Astrocyte (in vitro differentiated cells and primary cell): ENCODE measurements at places on chromosomes 3 and 15. TPM values are rescaled to one million over a fixed set of nuclear protein-coding genes. Genes with fewer than 3 reads are reported as not detected.

Gene CFAP20DC
- 0.57 and 0.89 TPM in 2 replicates for total RNA-seq

Gene OXTR
- 2.2 and 3.0 TPM in 2 replicates for total RNA-seq

Gene GP5
- total RNA-seq, result 0.10 TPM in 1 of 2 replicates, not detected in the other

- no peak for DNase-seq
Observed at GRCh38 chr15:78192826-78193594, 41.4 kb downstream of the ACSBG1 start.

Gene PLOD2
- total RNA-seq, result 117 and 151 TPM in 2 replicates

DNA sequence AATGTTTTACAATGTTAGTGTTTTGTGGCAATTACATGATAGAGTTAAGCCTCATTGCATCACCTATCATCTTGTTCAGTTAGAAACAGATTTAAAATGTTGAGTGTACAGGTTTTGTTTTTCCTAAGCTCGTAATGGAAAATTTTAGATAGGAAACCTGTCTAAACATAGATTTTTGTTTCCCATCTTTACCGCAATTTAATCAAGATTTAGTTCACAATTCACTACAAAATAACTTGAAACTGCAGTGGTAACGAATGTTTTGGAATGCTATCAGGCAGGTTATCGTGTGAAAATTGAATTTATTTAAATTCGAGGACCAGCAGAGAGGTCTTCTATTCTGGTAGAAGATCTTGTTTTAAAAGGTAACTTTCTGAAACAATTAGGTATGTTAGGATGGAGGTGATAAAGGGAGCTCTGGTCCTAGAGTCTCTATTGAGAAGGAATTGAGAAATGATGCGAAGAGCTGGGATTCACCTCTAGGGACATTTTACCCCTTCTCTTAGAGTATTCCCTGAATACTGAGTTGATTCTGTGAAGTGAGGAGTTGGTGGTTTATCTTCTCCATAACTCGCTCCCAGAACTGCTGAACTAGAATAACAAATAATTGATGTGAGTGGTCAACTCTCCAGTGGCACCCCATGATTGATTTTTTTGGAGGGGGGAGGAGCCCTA, 1.4 kb downstream of the DOCK3 start:
- DNase-seq, result no peak

DNA sequence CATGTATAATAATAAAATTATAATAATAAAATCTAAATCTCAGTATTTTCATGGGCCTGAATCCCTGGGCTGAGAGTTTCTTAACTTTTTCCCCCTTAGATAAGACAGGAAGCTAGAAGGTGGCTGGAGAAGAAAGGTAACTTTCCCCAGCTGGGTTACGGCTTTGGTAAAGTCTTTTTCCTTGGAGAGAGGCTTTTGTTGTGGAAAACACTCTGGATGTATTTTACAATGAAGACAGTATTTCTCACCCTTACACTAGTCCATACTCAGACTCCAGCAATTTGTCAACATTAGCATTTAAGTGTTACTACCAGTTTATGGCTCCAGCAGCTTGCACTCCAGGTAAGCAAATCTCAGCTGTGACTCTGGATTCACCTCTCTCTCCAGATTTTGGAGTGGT, 34.9 kb downstream of the APH1B start:
- no peak for DNase-seq

GRCh38 chr3:57048052-57048671, 12.3 kb upstream of the SPATA12 start:
- peak; percentile 73 for DNase-seq

DNA sequence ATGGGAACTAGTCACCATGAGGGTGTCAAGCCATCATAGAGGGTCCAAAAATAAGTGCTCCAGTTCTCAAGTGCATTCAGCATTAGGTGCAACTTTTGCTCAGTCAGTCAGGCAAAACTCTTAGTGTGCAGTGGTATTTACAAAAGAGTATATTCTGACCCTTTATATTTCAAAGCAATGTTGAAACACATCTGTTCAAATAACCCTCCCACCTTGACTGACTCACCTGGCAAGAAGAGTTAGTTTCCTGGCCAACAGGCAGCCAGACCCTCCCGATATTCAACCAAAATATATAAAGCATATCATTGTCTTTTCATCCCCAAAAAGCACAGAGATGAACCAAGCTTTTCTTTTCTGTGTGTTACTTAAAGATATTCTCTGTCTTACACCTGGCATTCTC, 7.6 kb upstream of the COL8A1 start:
- DNase-seq, result no peak

Gene COLQ
- total RNA-seq, result 1.2 and 1.7 TPM in 2 replicates

- DNase-seq, result no peak
Observed at GRCh38 chr3:41525303-41526064, 326.2 kb downstream of the CTNNB1 start.

GRCh38 chr3:101509811-101510210, 3.2 kb downstream of the SENP7 start:
- DNase-seq, result no peak

- DNase-seq, result no peak
Observed at GRCh38 chr15:64355348-64355943, 527 bp downstream of the CSNK1G1 start.

DNA sequence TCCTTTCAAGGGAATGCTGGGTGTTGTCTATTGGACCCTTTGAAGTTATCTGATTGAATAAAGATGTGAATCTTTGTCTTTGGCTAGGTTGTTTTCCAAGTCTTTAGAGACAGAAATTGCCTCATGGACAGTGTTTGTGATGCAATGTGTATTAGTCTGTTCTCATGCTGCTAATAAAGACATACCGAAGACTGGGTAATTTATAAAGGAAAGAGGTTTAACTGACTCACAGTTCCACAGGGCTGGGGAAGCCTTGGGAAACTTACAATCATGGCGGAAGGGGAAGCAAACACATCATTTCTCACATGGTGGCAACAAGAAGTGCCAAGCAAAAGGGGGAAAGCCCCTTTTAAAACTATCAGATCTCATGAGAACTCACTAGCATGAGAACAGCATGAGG, 88.8 kb upstream of the PLXND1 start:
- DNase-seq, result no peak

- DNase-seq, result peak; percentile 38
Observed at GRCh38 chr3:189446959-189447560, 184.1 kb upstream of the TP63 start.

DNA sequence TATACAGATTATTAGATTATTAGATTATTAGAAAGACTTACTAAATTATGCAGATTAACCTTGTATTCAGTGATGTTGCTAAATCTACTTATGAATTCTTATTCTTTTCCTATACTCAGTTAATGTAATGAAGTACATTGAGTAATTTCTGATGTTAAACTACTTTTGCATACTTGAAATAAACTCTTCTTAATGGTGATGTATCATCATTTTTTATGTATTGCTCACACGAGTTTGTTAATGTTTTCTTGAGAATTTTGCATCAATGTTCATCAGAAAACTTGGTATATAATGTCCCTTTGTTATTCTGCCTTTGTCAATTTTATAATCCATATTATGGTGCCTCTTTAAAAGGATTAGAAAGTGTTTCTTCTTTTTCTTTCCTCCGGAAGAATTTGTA, 163.2 kb upstream of the COL8A1 start:
- no peak for DNase-seq

- peak; percentile 54 for DNase-seq
Observed at GRCh38 chr15:71683411-71684274, 126.7 kb upstream of the NR2E3 start.

GRCh38 chr15:96559631-96560030, 229.1 kb downstream of the NR2F2 start:
- DNase-seq, result no peak

Gene BLOC1S6
- 62.3 and 64.2 TPM in 2 replicates for total RNA-seq

- DNase-seq, result no peak
Observed at GRCh38 chr3:53728606-53729005, 117.6 kb downstream of the CHDH start.

DNA sequence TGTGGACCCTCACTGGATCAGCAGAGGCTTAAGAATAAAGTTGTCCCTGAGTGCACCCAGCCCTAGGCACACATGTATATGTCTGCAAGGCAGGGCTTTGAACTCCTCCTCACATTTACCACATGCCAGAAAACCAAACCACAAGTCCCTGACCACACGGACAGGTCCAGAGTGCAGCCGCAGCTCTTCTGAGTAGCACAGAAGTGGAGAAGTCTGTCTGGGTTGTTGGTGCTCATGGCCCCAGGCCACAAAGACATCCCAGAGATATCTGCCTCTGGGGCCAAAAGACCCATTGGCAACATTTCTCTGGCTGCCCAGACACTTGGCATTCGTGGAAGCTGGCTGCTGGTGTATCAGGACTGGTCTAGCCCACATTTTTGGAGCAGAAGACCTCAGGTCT, 17.4 kb downstream of the SUSD5 start:
- DNase-seq, result peak; percentile 3

Gene RCCD1
- 6.5 and 6.8 TPM in 2 replicates for total RNA-seq

GRCh38 chr15:84955089-84955848, 26.4 kb upstream of the PDE8A start:
- peak; percentile 51 for DNase-seq

Gene ITIH1
- total RNA-seq, result not detected in 2 replicates

Gene PAQR5
- total RNA-seq, result 0.87 and 1.2 TPM in 2 replicates

Gene GOLGA8N
- total RNA-seq, result 3.0 and 5.0 TPM in 2 replicates

DNA sequence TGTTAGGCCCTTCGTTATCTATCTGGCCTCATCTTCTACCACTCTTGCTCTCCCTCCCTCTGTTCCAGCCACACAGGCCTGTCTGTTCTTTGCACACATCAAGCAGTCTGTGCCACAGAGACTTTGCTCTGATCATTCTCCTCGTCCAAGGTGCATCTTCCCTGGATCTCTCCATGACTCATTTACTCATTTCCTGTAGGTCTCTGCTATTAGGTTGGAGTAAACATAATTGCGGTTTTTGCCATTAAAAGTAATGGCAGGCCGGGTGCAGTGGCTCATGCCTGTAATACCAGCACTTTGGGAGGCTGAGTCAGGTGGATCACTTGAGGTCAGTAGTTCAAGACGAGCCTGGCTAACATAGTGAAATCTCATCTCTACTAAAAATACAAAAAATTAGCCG, 9.5 kb upstream of the C3orf49 start:
- peak; percentile 52 for DNase-seq

- DNase-seq, result no peak
Observed at GRCh38 chr3:143676021-143676420, 172.2 kb downstream of the SLC9A9 start.

GRCh38 chr3:172153335-172153861, 114.0 kb downstream of the FNDC3B start:
- DNase-seq, result peak; percentile 100

DNA sequence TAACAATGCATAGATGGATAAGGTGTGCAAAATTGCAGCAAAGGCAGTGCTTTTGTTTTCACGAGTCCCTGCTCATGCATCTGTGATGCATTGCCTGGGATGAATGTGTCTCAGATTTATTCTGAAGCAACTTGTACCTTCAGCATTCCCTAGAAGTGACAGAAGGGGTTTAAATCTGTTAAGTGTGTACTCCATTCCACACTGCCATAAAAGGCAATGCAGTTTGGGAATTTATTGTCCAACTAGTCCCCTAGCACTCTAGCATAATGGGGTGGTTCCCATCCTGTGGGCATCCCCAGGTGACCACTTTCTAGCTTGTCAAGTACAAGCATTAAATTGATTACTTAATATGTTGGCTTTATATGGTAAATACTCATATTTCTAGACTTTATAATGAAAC, 306.5 kb upstream of the CBLB start:
- DNase-seq, result no peak

Gene CHSY1
- total RNA-seq, result 42.2 and 48.0 TPM in 2 replicates

- peak; percentile 55 for DNase-seq
Observed at GRCh38 chr3:129688271-129688895, 81.9 kb upstream of the PLXND1 start.

Gene GOLGA8M
- 1.5 and 1.6 TPM in 2 replicates for total RNA-seq

Gene PLS1
- total RNA-seq, result 6.0 and 7.8 TPM in 2 replicates

DNA sequence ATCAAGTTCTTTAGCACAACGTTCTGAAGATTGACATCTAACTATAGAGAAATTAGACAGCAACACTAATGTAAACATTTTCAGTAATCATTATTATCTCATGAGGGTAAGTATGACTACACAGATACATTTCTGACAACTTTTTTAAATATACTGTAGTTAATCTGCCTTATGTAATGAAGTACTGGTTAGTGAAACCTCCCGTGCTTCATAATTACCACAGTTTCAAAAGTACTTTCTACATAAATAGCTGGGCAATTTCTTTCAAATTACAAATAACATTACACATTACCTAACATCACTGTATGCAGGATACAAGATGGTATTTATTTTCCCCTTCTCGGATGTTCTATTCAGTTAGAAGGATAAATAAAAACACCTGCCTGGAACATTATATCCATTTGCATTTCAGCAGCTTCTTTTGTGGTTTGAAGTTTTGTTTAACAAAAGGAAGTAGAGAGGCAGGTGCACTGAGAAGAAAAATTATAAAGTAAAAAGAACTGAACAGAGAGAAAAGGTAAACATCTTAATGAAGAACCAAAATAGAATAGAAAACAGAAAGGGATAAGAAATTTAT, 1241.5 kb upstream of the GBE1 start:
- no peak for DNase-seq
